ENCODE measurements at places on chromosomes 13 and 19.
A peak's percentile ranks its signal among the peaks of the same experiment; 100 is the strongest.

DNA sequence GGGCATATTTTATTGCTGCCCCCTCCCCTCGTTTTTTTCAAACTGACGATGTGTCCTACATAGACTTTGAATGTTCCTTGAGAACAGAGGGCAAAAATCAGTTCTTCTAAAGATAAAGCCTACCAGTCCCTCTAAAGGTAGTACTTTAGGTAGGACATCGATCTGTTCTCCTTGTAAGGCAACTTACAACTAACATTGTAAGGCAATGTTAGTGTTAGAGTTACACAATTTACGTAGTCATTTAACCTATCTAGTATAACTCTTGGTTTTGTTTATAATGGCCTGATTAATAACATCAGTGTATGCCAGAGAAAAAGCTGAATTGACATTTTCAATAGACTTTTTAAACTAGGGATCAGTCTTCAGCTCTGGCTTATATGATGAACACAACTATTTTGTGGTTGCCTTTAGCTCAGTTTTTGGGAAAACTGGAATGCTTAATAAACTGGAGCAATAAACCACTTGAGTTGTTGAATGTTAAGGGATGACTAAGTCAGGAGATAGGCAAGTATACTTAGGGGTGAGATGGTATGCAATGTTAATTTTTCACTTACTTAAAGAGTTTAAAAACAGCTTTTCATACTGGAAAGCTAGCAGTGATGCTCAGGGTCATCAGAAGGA lies 2.2 kb downstream of the NDFIP2 start:
- no peak for DNase-seq

DNA sequence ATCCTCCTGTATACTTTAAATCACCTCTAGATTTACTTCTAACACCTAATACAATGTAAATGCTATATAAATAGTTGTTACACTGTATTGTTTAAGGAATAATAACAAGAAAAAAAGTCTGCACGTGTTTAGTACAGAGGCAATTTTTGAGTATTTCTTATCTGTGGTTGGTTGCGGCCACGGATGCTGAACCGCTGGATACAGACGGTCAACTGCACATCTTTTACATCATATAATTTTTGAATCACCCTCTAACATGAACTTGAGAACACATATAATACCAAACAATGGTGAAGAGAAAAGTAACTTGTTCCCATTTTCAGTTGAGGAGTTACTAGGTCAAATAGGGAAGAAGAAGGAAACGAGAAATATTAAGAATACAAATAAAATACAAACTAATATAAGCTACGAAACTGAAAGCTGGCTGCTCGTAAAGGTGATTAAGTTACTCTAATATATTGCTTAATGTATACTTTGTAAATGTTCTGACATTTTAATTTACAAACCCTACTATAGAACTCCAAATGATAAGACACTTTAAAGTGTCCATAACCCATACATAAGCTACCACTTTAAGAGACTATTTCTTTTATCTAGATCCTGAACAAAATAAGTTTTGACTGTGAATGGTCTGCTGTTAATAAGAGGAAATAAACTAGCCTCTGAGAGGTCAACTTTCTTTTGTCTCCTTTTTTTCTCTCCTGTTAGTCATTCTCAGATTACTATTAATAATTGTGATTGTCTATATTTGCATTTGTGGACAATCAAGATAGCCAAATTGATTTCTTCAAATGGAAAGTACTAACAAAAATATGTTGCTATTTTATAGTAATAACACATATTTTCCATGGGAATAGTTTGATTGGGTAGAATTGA lies 457.4 kb downstream of the DIAPH3 start:
- DNase-seq: no peak

GRCh38 chr13:111120422-111120821 lies 5.3 kb downstream of the ARHGEF7 start:
- DNase-seq: no peak

DNA sequence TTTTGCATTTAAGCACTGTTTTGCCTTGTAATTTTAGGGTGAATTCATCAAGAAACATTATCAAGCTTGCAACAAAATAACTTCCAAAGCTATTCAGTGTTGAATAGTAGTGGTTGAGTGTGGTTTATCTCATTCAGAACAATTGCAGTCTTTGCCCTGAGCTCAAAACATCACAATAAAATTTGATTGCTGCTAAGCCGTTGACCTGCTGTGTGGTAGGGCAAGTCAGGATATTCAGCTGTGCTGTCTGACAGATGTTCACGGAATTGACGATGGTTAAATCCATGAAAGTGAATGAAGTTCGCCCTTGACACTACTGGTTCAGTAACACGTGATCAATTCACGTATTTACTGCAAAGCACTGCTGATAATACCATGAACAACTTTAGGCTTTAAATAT lies 66.9 kb downstream of the GJA3 start:
- no peak for DNase-seq

DNA sequence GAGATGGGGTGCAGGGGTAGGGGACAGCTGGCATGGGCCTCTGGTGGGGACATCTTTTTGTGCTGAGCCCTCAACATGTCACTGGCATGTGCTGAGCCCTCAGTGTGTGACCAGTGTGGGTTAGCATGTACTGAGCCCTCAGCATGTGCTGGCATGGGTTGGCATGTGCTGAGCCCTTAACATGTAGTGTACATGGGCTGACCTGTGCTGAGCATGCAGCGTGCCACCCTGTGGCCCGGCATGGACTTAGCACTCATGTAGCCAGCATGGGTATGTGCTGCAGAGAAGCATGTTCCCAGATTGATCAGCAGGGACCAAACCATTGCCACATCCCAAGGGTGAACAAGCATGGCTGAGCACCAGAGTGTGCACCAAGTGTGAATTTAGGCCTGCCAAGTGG lies 11.5 kb downstream of the HIPK4 start:
- no peak for DNase-seq

GRCh38 chr13:44498502-44498901 lies 77.6 kb downstream of the TSC22D1 start:
- DNase-seq: no peak

DNA sequence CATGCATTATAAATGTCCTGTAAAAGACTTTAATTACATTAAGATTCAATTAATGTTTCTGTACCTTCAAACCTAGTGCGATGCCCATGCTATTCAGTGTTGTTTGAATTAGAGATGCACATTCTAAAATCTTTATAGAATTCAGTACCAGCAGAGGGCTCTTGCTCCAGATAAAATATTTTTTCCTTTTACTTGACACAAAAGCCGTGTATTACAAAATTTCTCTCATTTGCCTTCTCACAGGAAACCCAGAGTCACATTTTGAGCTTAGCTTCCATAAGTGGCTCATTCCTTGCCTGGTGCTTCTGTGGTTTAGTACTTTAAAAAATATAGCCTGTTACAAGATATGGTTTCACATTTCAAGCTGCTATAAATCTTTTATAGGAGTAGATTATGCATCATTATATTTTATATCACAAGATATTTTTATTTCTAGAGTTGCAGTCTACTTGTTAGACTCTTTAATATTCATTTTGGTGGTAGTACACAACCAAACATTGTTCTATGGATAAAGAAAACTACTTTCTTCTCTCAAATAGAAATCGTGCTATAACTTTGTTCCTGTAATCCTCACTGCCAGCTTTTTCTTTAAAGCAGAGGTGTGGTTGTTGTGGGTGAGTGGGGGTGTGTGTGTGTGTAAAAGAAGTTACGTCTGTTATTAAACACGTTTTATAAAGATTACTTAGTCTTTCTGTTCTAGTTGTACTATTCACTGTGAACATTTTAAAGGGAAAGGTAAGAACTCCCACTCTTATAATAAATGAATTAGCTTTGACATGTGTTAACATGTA lies 101.4 kb downstream of the RNF17 start:
- no peak for DNase-seq

DNA sequence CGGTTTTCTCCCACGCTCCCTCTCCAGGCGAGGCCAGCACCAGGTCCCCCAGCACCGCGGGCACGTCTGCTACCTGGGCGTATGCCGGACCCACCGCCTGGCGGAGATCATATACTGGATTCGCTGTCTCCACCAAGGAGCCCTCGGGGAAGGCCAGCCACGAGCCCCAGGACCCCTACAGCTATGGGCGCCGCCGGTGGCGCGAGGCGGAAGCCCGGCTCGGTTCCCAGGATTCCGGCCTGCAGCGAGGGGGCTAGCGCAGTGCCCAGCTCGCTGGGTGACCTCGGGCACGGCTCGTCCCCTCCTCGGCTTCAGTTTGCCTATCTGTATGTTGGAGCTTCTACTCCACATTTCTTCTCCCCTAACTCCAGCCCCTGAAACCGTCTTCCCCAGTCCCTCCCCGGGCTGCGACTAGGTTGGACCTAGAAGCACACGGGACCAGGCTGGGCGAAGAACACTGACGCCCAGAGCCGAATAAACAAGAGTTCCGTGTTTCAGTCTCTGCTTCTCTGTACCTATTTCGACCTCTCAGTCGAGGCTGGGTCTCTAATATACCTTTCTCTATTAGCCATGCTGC lies 749 bp upstream of the CPT1C start:
- DNase-seq: no peak

DNA sequence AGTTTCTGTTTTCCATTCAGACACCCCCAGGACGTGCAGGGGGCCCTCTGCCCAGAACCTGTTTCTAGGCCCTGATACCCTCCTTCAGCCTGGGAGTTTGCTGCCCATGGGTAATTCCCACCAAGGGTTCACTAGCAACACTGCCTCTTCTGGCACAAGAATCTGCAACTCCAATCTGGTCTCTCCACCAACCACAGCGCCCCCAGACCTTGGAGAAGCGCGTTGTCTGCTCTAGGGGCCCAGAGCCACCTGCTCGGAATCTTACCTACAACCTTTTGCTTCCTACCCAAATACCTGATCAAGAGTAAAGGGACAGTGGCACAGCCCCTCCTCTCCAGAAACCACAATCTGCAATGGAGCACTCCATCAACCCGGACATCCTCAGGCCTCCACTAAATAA lies 763 bp downstream of the ZNF180 start:
- no peak for DNase-seq

- no peak for DNase-seq
Observed at GRCh38 chr19:38394488-38394887, 6.0 kb downstream of the SPRED3 start.

DNA sequence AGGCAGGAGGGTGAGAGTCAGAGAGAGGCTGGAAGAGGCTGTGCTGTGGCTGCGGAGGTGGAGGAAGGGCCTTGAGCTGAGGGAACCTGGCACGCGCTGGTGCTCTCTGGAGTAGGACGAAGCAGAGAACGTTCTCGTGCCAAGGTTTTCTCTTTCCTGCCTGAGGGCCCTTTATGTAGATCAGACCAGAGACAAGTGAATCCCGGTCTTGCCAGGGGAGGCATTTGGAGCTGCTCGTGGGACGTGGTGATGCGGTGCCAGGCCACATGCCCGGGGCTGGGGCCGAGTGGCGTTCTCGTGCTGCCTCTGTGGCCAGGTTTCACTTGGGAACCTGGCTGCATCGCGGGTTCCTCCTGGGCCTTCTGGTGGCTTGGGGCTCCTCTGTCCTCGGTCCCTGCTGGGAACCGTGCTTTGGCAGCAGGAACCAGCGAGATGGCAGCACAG lies 54.2 kb downstream of the KDM4B start:
- DNase-seq: peak; percentile 90

DNA sequence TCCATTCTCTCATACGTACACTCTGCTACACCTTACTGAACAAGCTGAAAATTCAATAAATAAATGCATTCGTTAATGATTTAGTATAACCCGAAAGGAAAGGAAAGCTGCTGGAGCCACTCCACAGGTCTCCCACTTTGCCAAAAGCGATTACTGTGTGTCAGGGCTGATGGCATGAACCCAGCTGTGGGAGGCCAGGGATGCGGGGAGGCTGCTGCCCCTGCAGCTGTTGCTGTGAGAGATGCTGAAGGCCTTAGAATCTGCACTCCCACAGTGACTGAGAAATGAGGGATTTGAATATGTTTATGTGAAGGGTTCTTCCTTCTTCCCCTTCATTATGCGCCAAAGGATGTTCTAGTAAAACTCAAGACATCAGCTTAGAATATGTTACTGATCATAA lies 58.7 kb upstream of the NBEA start:
- DNase-seq: peak; percentile 14

DNA sequence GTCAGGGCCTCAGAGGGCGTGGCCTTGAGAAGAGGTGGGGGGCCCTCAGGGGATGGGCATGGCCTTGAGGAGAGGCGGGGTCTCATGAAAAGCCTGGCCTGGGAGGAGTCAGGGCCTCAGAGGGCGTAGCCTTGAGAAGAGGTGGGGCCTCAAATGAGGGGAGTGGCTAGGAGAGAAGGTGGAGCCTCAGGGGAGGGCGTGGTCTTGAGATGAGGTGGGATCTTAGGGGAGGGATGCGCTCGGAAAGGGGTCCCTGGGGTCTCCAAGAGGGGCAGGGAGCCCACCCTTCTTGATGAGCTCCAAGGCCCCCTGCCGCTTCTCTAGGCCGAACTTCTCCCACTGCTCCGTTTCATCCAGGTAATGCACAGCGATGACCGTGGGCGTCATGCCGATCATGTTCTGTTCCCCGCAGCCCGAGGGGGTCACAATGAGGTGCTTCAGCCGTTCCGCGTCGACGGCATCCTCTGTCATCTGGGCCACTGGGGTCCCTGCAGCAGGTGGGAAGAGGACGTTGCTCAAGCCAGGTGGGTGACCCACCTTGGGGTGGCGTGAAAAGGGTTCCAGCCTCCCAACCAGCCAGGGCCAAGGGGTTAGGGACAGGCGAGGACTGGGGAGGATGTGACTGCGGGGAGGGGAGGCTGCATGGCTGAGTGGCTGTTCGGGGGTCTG lies 24.3 kb upstream of the TNFSF14 start:
- no peak for DNase-seq

DNA sequence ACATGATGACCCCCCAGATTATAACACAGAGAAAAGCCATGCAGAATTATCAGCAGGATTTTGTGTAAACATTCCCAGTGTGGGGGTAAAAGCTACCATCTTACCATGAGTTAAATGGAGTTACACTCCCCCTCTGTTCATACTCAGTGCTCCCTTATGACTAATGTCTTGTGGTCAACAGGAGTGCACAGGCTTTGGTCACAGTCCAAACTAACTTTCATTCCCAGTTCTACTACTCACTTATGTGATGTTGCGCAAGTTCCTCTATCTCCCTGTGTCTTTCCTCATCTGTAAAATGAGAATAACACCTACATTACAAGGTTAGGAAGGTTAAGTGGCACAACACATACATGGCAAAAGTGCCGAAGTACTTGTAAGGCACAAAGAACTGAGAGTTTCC lies 277.9 kb downstream of the RBM26 start:
- DNase-seq: no peak

- no peak for DNase-seq
Observed at GRCh38 chr13:110312339-110313031, 5.4 kb downstream of the COL4A2 start.

DNA sequence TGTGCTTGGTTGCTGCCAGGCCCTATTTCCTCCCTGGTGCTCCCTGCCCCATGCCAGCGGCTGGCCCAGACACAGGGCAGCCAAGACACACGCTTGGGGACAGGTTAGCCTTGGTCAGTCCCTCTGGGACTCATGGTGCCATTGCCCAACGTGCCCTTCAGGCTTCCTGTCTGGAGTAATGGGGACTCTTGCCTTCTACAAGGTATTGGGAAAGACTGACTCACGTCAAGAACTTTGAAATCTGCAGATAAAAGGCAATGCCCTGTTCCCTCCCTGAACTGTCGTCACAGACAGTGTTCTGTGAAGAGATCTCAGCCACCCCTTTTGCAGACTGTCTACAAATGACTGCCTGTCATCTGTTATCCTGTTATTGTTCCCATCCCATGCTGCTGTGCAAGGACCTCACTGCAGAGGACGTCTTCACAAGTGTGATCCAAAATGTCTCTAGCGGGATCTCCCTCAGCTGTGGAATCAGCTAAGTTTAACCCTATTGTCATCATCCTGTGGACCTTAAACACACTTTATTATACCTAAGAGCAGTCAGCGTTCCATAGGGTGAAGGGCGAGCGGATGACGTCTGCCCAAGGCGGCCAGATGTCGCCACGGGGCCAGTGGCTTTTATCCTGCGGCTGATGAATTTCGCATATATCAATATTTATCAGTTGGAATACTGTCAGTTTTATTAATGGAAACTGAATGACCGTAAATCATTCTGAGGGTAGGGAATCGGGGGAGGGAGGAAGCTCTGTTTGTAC lies 59.0 kb downstream of the GSX1 start:
- DNase-seq: no peak
